ENCODE measurements at places on chromosomes 1 and 21.

- DNase-seq: no peak
Observed at GRCh38 chr1:65068202-65069010, 79.6 kb upstream of the AK4 start.

GRCh38 chr1:203128431-203128715, 847 bp downstream of the ADORA1 start:
- DNase-seq: no peak

- no peak for DNase-seq
Observed at GRCh38 chr1:169860750-169861149, 32.9 kb downstream of the SCYL3 start.

GRCh38 chr1:106584107-106584506, 472.4 kb upstream of the PRMT6 start:
- DNase-seq: no peak

DNA sequence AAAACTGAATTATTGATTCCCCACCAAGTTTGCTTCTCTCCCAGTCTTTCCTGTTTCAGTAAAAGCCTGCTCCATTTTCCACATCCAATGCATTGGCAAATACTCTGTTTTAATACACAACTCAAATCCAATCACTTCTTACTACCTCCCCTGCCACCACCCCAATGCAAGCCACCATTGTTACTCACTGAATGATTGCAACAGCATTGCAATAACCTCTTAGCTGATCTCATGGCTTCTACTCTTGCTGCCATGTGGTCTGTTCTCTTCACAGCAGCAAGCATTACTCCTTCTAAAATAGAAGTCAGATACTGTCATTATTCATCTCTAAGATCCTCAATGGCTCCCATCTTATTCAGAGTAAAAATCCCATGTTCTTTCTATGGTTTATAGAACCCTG, 123.4 kb downstream of the ATP6V1G3 start:
- DNase-seq: no peak

GRCh38 chr1:206429421-206429820, 40.9 kb upstream of the IKBKE start:
- no peak for DNase-seq

GRCh38 chr1:14017531-14017961, 317.6 kb downstream of the PRDM2 start:
- peak; percentile 29 for DNase-seq

DNA sequence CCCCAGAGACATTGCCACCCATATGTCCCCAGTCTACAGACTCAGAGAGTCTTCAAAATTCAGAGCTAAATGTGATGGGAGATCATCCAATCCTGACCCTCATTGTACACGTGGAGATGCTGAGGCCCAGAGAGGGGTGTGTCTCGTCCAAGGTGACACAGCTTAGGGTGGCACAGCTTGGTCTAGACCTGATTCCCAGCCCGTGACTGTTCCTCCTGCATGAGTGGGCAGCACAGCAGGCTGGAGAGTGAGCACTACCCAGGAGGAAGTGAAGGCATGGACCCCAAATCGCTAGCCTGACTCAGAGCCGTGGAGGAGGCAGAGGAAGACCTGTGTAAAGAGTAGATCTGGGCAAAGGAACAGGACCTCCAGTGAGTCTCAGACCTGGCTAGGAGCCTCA, 16.4 kb downstream of the S100A7 start:
- DNase-seq: no peak

GRCh38 chr1:49626472-49626871, 397.3 kb downstream of the AGBL4 start:
- no peak for DNase-seq

- no peak for DNase-seq
Observed at GRCh38 chr1:8863794-8864233, 14.7 kb downstream of the ENO1 start.

DNA sequence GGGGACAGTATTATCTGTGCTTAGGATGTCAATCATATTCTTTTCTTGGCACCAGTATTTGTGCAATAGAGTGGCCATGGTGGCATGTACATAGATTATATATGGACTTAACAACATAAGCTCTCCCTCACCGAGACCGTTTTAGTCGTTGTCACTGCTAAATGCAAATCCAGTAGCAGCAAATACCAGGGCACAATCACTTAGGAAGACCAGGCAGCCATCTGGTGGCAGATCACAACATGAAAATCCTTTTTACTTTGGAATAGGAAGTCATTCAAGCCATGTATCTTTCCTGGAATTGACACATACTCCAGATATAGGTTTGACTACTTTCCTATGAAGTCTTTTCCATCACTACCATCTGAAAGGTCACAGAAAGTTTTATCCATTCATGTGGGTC, 53.2 kb upstream of the C1orf87 start:
- DNase-seq: no peak

DNA sequence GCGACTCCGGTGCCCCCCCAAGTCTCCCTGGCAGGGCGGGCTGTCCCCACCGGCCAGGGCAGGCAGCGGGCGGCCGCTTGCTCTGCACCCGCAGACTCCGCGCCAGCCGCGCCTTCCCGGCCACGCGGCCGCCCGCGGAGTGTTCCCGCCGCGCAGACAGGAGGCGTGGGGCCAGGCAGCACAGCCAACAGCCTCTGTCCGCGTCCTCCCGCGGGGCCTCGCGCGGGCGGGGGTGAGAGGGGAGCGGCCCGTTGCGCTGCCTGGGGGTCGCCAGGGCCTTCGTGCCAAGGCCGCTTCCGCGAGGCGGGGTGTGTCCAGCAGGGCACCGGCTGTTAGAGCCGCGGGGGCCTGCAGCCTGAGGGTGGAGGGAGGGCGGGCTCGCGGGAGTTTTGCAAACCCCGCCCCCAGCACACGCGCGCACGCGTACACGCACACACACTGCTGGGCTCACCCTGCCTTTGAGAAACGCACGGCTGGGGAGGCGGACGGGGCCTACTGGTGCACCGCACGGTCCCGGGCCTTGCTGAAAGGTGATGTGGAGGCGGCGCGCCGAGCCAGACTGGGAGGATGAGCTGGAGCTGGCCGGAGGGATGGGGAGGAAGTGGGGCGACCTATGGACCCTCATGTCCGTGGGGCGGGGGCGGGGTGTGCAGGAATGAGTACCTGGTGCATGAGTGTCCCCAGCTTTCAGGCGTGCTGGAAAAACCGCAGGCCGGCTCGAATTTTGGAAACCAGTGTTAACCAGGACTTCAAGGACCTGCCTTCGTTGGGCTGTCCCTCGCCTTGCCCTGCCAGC, 41.5 kb downstream of the KIAA1614 start:
- DNase-seq: no peak

DNA sequence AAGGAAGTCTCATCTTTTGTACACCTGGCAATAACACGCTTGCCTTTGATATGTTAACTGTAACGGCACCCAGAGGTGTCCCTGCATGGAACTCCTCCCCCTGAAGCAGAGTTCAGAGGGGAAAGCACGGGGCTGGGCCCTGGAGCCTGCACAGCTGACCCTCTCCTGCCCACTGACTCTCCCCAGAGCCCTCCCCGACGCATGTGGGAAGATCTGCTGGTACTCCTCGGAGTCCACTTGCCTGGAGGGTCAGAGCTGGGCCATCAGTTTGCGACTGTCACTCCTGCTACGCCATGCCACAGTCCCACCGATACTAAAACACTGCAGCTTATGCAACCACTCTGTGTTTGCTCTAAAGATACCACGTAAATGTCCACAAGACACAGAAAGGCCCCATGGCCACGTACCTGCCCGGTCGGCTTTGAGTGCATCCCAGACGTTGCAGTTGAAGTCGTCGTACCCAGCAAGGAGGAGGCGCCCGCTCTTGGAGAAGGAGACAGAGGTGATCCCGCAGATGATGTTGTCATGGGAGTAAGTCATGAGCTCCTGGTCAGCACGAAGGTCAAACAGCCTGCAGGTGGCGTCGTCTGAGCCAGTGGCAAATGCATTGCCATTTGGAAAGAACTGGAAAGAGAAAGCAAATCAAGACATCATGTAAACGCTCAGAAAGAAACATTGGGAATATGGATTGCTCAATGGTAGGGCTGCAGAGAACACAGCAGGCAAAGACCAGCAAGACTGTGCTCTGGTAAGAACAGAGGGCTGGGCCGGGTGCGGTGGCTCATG, 10.6 kb upstream of the NADK start:
- DNase-seq: no peak

DNA sequence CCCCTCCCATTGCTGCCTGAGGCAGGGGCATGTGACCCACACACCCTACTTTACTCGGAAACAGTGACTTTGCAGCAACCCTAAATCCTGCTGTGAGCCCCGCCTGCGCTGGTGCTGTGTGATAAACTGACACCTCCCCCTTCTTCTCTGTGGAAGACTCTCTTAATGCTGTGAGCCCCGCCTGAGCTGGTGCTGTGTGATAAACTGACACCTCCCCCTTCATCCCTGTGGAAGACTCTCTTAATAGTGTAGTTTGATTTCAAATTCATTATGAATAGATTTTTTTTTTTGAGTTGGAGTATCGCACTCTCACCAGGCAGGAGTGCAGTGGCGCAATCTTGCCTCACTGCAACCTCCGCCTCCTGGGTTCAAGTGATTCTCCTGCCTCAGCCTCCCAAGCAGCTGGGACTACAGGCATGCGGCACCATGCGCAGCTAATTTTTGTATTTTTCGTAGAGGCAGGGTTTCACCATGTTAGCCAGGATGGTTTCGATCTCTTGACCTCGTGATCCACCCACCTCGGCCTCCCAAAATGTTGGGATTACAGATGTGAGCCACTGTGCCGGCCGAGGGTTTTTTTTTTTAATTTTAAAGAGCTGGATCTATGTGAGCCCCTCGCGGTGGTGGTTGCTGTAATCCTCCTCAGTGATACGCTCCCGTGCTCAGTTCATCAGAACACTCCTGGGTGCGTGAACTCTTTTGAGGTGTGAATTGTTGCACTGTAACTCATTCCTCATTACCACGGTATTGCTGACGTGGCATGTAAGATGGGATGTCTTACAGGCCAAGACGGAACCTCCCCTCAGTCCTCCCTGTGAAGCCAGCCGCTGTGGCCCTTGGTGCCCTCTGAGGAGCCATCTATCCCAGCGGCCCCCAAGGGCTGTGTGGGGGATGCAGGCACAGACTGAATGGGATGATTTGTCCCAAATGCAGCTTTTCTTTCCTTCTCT, 60.3 kb downstream of the GALNT2 start:
- no peak for DNase-seq

- no peak for DNase-seq
Observed at GRCh38 chr1:222040121-222040805, 298.4 kb upstream of the DUSP10 start.

DNA sequence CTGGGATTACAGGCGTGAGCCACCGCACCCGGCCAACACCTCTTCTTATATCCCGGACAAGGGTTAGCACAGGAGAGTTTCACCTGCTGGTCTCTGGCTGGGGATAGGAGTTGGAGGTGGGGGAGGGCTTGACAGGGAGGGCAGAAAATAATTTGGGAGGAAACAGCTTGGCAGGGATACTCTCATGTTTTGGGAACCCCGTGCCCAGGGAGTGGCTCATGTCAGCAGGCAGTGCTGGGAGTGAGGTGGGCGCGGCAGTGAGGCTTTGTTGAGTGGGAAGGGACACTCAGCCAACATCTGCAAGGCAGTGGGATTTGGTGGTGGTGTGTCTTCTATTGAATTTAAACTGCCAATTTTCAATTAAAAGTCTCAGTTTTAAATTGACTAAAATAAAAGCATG, 1.1 kb upstream of the THEM5 start:
- DNase-seq: no peak

GRCh38 chr1:205346956-205347574, 9.7 kb downstream of the KLHDC8A start:
- DNase-seq: no peak
